ENCODE measurements at places on chromosomes 1 and 21.

DNA sequence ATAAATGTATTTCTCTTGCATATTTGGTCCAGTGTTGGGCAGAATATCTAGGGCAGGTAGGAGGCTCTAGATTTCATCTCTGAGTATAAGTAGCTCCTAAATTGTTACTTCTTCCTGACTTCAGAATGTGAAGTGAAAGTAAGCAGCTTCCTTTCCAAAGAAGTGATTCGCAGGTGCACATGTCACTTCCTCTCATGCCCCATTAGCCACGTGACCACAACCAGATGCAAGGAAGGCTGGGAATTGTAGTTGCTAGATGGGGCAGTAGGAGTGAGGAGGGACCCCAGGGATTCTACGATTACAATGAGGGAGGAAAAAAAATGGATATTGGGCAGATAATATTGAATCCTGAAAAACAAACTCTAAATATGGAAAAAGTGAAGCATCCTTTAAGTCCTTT lies 113.2 kb upstream of the CYYR1 start:
- peak; percentile 22 for DNase-seq

DNA sequence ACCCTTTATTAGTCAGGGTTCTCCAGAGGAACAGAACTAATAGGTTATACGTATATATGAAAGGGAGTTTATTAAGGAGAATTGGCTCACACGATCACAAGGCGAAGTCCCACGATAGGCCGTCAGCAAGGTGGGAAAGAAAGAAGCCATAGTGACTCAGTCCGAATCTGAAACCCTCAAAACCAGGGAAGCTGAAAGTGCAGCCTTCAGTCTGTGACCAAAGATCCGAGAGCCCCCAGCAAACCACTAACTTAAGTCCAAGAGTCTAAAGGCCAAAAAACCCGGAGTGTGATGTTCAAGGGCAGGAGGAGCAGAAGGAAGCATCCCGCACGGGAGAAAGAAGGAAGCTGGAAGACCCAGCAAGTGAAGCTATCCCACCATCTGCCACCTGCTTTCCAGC lies 9.9 kb downstream of the IFNLR1 start:
- no peak for DNase-seq

- DNase-seq, result no peak
Observed at GRCh38 chr1:153527683-153528040, 8.1 kb downstream of the S100A6 start.

DNA sequence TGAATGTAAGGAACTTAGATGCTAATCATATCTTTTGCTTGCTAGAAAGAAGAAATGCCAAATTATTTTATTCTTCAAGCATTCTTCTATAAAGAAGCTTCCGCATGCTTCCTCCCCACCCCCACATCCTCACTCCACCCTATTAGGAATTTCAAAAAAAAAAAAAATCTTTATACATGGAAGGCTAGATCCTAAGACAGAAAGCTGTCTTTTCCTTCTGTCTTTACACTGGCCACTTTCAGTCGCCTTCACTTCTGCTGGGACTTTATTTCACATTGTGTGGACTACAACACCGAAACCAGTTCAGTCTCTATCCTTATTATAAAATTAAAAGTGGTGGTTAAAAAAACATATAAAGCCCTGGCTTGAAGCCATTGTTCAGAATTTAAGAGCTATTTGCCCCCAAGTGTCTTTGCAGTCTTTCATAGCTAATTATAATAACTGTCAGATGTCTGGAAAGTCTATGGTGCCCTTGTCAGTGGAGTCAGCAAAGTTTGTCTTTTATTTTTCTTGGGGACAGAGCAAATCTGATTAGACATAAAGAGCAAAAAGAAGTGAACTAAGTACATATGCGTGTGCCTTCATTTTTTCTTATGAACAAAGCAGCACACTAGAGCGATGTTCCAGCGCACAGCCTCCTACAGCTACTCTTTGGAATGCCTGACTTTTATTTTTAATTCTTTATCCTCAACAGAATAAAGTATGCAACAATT lies 297.7 kb downstream of the PTPRC start:
- no peak for DNase-seq

DNA sequence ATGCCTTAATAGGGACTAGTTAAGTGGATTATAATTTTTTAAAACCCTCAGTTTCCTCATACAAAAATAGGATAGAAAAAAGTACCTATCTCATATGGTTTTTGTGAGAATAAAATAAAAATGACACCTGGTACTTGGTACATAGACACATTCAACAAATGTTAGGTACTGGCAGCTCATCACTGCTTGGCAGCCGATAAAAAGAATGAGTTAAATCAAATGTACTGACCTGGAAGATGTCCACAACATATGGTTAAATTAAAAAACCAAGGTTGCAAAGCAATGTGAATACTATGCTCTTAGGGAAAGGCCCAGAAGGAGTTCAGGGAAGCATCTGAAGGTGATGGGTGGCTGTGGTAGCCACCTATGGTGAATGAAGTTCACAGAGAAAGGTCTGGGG lies 64.9 kb upstream of the SMYD2 start:
- DNase-seq, result no peak

DNA sequence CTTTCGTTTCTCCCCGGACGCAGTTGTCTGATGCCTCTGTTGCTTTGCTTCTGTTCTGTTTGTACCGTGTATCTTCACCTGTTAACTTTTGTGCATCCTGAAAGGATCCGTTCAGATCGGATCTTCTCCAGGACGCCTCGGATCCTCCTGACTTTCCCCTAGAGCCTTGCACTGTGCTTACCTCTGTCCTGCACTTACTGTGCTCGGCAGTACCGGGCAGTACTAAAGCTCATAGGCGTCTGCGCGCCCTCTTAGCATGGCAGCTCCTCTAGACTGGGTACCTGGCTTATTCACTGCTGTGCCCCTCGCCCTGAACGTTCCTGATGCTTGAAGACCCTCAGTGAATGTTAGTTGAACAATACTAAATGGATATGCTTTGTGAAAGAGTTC lies 934 bp downstream of the SCP2 start:
- DNase-seq, result no peak

DNA sequence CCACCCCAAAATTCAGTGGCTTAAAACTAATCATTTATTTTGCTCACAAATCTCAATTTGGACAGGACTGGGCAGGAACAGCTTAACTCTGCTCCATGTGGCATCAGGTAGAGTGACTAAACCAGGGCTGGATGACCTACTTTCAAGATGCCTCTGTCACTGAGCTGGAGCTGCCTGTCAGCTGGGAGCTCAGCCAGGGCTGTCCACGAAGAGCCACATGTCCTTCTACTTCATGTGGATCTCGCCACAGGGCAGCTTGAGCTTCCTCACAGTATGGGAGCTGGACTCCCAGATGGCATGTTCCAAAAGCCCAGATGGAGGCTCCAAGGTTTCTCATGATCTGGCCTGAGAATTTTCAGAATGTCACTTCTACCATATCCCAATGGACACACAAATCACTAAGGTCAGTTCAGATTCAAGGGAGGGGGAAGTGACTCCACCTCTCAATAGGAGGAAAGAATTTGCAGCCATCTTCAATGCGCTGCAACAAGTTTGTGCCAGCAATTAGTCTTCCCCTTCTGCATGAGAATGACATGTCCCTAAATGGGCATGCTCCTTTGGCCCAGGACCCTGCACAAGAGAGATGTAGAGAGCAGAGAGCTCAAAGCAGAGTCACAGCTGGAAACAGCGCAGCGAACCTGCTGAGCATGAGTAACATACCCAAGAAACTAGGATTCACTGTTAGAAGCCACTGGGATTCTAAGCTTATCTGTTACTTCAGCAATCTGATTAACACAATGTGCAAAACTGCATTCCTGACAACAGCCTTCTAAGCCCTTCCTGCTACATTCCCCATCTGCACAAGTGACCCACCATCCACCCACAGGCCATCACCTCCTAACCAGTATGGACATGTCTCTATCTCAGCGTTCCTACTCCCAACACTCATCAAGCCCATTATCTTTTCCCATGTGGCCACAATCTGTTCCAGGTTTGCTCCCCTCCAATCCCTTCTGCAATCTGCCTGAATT lies 17.0 kb downstream of the HLCS start:
- DNase-seq, result no peak
